Stimulated activated CD8-positive, alpha-beta memory T cell treated with anti-CD3 and anti-CD28 coated beads, Interleukin-7, amount 100 ng/mL, for 1 hour (primary cell): ENCODE measurements at places on chromosomes 5 and 9.

- no peak for DNase-seq
Measured at GRCh38 chr9:123420592-123421111, 64.7 kb downstream of the CRB2 start.

- no peak for DNase-seq
Measured at GRCh38 chr9:134150557-134151214, 13.7 kb downstream of the RNU6ATAC start.

DNA sequence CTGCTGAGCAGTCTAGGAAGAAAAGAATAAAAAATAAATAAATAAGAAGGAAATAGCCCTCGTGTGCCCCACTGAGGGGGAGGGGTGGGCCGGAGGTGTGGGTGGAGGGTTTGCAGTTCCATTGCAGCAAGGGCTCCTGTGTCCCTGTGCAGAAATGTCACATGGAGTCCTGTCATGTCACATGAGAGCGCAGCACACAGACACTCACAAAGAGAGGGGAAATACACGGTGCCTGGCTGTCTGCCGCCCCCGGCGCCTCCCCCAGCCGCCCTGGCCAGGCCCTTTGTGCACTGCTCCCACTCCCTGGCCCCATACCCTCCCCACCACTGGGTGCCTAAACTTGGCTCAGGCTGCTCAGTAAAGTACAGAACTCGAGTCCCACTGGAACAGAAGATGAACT, 55.6 kb upstream of the SPTLC1 start:
- no peak for DNase-seq

DNA sequence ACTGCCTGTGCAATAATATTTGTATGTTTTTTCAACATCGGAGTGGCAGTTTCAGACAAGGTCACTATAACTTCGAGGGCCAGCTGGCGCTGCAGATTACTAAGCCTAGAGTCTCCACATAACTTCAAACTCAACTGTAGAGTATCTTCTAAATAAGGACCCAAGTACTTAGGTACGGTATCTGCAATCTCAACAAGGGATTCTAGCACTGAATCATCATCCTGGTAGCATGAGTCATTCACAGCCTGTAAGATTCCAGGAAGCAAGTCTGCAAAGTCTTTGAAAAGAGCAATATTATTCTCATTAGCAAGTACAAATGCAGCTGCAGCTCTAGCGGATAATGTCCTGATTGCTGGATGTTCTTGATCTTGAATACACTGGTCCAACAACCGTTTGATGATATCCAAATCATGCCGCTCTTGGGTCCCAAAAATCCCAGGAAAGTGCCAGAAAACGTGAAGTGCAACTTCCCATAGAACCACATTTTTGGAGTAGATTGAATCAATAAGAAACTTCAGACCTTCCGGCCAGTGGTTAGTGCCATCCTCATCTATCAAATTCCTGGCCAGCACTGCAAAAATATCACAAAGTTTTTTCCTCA, 654 bp downstream of the RANBP6 start:
- DNase-seq, result no peak

- no peak for DNase-seq
Measured at GRCh38 chr5:126521130-126521529, 73.9 kb downstream of the ALDH7A1 start.

DNA sequence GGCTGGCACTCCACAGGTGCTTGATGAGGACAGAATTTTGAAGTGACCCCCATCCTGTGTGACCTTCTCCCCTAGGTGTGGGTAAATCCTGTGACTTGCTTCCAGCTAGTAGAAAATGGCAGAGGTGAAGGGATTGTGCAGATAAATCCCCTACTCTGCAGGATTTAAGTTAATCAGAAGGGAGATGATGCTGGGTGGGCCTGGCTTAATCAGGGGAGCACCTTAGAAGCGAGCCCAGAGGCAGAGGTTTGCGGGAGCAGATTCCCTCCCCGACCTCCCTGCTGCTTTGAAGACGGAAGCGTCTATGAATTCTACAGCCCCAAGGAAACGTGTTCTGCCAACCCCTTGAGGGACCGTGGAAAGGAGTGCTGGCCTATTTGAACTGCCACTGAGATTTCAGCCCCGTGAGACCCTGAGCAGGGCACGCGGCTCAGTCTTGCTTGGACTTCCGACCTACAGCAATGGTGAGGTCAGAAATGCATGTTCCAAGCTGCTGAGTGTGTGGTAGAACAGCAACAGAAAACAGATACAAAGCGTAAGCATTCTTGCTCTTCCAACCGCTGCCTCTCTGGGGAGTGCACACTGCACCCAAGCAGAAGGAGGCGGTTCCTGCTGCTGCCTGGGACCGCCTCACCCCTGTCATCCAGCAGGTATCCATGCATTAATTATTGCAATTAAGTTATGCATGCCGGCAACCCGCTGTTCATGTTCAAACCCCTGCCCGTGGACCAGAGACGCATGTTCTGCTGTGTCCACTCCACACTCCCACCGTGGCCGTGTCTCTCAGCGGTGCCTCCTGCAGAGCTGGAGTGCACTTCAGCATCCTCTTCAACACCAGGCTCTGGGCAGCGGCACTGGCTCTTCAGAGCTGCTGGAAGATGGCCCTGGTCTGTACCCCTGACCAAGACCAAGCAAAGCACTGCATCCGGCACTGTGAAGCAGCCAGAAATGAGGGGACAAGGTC, 54.6 kb upstream of the RXRA start:
- DNase-seq, result no peak

GRCh38 chr5:175692235-175692995, 34.5 kb downstream of the HRH2 start:
- DNase-seq, result no peak

GRCh38 chr5:179307931-179308471, 37.3 kb downstream of the ADAMTS2 start:
- DNase-seq, result no peak

GRCh38 chr5:17944046-17944445, 309.8 kb downstream of the TAF11L14 start:
- DNase-seq, result no peak

- DNase-seq, result no peak
Measured at GRCh38 chr5:174217527-174217926, 172.0 kb downstream of the NSG2 start.

- DNase-seq, result no peak
Measured at GRCh38 chr5:61967681-61968080, 338.3 kb upstream of the KIF2A start.

- DNase-seq, result no peak
Measured at GRCh38 chr9:115992834-115993233, 160.8 kb upstream of the PAPPA start.

- no peak for DNase-seq
Measured at GRCh38 chr5:16784843-16785791, 151.0 kb downstream of the MYO10 start.

DNA sequence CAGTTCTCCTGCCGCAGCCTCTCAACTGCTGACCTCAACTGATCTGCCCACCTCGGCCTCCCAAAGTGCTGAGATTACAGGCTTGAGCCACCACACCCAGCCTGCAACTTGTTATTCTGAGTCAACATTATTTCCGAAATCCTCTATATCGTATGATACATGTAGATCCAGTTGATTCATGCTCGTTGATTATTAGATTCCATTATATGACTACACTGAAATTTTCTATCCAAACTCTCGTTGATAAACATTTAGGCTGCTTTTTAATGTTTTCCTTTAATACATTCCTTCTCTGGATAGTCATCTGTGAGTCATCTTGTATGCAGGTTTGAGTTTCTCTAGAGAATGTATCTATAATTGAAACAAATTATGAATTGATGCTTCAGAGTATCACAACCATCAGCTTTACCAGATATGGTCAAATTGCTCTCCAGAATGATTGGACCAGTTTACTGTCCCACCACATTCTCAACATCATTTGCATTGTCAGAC, 4.1 kb downstream of the CDK7 start:
- no peak for DNase-seq

DNA sequence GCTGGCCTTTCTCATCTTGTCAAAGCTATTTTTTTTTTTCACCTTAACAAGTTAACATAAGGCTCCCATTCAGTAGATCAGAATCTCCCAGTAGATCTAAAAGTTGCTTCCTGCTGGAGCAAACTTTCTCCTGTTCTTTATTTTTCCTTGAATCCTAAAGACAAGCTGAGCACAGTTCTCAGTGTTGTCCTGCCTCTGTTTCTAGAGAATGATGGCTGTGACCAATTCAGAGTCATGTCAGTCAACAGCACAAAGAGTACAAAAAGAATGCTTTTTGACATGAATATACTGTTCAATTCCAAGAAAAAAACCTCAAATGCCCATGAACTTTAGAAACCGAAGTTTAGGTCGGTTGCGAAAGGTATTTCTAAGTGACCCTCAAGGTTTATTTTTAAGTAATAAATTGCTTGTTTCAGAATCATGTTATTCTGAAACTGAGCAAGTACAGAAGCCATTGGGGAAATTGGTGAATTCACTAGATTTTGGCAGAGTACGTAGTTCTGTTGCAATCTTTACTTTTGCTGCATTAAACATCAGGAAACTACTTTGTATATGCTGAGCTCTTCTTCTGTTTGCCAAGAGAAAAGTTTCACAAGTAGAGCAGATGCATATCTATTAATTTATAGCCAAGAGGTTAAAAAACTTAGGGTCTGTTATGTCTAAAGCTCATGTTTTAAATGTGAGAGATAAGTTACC, 161.7 kb upstream of the RPS23 start:
- DNase-seq, result no peak

GRCh38 chr5:158017469-158017868, 158.5 kb upstream of the CLINT1 start:
- no peak for DNase-seq

GRCh38 chr9:112751056-112751795, 666 bp downstream of the SNX30 start:
- no peak for DNase-seq

DNA sequence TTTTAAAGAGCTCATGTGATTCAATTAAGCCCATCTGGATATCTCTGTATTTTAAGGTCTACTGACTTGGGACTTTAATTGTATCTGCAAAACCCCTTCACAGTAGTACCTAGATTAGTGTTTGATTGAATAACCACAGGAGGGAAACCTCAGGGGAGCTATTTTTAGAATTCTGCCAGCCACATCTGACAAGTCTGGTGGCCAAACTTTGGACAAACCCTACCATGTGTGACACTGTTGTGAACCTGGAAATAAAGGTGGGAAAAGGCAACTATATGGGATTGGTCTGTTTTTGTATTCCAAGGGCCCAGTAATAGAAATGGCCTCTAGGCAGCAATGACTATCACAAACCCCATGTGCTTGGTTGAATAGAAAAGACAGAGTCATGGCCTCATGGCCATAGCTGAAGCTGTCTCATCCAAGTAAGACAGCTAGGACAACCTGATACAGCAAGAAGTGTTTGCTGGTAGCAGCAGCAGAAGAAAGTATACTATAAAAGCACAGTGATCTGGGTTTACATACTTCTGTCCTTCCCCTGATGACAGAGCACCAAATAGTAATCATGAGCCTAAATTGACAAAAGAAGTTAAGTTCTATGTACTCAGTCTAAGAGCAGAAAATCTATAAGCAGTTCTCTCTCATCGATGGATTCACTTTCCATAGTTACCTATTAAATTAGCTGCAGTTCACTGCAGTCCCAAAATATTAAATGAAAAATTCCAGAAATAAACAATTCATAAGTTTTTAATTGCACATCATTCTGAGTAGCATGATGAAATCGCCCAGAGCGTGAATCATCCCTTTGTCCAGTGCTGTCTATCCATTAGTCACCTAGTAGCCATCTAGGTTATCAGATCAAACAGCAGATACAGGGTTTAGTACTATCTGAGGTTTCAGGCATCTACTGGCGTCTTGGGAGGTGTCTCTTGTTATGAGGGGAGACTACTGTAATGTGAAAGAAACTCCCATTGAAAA, 189.8 kb downstream of the ARHGAP26 start:
- no peak for DNase-seq

DNA sequence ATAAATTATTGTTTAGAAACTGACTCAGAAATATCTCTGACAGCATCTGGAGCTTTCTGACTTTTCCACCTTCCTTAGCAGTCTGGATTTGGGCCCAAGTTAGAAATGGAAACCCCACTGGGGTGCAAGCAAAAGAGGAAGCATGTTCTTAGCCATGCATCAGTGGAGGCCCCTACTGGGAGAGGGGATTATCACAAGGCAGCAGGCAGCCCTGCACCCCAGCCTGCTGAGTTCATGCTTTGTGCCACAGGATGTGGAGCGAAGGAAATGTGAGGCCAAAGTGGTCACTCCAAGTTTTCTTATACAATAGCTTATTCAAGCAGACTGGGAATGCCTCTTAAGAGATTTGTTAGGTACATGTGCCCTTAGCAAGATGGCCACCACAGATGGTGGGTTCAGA, 146.5 kb upstream of the TLX3 start:
- no peak for DNase-seq

DNA sequence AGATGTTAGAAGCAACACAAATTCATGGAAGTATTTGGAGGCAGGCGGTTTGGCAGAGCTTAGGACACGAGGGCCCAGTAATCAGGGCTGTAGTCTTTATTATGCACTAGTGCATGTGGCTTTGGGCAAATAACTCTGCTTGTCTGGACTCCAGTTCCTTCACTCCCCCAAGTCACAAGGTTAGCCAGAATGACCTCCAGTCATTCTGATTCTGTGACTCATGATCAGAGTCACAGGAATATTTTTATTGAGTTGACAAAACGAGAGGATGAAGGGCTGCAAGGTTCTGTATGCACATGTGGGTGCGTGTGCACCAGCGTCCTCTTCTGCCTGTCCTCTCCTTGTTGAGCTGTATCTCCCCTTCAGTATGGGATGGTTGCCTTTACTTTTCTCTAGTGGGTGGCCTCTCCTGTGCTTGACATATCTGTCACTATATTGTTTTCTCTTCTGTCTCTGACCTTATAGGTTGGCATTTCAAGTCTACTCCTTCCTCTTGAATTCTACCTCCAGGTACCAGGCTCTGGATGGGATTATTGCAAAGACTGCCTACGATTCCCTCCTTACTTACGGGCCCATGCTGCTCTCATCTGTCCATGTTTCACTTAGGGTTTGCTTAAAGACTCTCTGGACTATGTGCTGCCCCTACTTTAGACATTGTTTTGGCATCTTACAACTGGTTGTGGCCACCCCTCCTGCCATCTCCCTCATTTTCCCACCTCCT, 94.6 kb downstream of the KDM4C start:
- no peak for DNase-seq

- DNase-seq, result no peak
Measured at GRCh38 chr5:61887271-61887670, 418.7 kb upstream of the KIF2A start.

GRCh38 chr5:145867806-145868205, 5.0 kb downstream of the GRXCR2 start:
- DNase-seq, result no peak

- DNase-seq, result no peak
Measured at GRCh38 chr5:159098603-159099436, 896 bp downstream of the EBF1 start.

DNA sequence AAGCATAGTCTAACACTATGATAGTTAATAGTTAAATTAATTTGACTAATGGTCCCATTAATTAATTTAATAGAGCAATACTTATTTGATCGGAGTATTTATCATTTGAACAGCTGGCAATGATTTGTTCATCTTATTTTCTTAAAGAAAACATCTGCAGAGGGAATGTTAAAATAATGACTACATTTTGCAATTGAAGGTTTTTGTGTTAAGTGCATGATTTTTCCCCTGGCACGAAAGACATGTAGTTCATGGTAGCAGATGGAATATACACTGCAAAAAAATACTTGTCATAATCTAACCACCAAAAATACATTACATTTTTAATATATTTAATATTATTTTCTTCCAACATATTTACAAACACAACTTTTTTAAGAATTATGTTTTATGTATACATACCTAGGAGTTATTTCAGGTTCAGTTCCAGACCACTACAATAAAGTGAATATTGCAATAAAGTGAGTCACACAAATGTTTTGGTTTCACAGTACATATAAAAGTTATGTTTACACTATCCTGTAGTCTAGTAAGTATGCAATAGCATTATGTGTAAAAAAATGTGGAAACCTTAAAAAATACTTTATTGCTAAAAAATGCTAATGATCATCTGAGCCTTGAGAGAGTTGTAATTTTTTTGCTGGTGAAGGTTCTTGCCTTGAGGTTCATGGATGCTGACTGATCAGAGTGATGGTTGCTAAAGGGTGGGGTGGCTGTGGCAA, 292.6 kb upstream of the DAB2 start:
- no peak for DNase-seq
